ENCODE measurements at places on chromosomes 3 and 15.

GRCh38 chr3:139448104-139448503 lies 28.2 kb downstream of the RBP2 start:
- DNase-seq: no peak

GRCh38 chr3:114453361-114453780 lies 159.5 kb downstream of the TIGIT start:
- no peak for DNase-seq

- DNase-seq: no peak
These were observed 361.4 kb upstream of the ICE2 start for GRCh38 chr15:60840306-60840702.

DNA sequence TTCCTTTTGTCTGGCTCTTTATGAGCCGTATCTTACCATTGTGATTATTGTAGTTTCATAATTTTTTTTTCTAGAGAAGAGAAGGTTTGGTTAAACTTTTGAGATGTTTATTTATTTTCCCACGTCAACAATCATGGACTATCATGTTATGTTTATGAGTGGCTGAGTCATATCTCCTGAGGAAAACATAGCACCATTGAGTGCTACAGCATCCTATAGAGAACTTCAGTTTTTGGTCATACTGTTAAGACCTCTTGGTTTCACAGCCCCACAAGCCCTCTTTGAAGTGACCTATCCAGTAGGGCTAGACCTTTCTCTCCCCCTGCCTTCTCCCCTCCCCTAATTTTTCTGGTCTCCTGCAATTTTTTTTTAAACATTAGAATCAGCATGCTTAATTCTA lies 20.8 kb downstream of the PIK3CA start:
- DNase-seq: no peak

GRCh38 chr3:71265365-71265915 lies 318.1 kb downstream of the FOXP1 start:
- DNase-seq: no peak

GRCh38 chr15:28184166-28184565 lies 85.1 kb upstream of the OCA2 start:
- DNase-seq: no peak
